Stimulated activated naive CD4-positive, alpha-beta T cell (primary cell): ENCODE measurements at places on chromosomes 1 and 21.

DNA sequence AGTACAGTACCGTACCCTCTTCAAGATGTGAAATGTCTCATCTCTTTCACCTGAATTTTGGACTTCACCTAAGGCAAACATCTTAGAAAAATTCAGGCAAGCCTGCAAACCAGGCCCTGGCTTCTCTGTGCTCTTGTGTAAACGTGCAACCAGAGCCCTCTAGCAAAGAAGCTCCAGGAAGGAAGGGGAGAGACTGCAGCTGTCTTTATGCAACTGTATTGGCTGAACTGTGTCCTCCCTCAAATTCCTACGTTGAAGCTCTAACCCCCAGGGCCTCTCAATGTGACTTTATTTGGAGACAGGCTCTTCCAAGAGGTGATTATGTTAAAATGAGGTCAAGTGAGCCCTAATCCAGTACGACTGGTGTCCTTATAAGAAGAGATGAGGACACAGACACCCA lies 60.3 kb downstream of the SLC45A1 start:
- DNase-seq = no peak

DNA sequence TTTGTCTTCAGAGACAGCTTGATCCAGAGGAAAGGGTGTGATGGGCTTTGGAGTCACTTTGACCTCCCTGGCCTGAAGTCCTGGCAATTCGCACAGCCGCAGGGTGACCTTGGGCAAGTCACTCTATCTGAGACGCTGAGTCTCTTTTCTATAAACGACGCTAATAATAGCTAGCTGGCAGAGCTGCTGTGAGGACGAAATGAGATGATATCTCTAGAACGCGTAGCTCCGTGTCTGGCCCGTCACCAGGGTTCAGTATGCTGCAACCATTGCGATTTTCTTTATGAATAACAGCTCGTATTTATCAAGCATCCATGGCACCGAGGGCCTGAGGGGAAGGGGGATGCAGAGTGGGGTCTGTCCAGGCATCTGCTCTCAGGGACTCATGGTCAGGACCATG lies 58.7 kb downstream of the IGSF21 start:
- DNase-seq = no peak

GRCh38 chr1:236407059-236407458 lies 13.0 kb downstream of the EDARADD start:
- DNase-seq = no peak

GRCh38 chr1:203199816-203200571 lies 13.5 kb upstream of the CHI3L1 start:
- no peak for DNase-seq

DNA sequence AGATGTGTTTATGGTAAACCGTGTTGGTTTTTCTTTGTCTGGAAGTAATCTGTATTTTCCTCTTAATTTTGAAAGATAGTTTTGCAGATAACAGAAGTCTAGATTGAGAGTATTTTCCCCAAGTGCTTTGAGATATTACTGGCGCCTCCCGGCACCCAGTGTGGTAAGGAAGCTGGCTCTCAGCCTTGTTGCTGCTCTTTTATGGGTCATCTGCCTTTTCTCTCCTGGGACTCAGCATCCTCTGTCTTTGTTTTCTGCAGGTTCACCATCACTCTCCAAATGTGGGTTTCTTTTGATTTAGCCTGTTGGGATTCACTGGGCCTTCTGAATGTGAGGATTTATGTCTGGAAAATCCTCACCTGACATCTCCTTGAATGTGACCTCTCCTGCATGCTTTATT lies 37.4 kb downstream of the POFUT2 start:
- DNase-seq = no peak

DNA sequence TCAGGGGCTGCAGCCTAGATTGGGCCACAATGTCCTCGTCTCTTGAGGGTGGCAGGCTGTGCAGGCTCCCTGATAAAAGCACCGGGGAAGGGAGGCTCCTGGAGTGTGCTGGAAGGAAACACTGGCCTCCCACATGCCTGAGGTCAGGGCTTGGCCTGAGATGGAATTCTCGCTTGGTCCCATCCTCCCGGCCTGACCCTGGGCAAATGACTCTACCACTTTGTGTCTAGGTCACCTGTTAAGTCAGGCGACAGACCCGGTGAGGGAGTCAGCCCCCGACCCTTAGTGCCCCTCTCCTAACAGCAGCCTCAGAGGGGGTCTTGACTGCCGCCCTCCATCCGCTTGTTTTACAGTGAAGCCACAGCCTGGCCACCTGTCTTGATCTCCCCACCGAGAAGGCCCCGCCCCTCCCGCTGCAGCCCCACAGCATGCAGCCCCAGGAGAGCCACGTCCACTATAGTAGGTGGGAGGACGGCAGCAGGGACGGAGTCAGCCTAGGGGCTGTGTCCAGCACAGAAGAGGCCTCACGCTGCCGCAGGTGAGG lies 2.5 kb downstream of the SMIM1 start:
- DNase-seq = no peak

DNA sequence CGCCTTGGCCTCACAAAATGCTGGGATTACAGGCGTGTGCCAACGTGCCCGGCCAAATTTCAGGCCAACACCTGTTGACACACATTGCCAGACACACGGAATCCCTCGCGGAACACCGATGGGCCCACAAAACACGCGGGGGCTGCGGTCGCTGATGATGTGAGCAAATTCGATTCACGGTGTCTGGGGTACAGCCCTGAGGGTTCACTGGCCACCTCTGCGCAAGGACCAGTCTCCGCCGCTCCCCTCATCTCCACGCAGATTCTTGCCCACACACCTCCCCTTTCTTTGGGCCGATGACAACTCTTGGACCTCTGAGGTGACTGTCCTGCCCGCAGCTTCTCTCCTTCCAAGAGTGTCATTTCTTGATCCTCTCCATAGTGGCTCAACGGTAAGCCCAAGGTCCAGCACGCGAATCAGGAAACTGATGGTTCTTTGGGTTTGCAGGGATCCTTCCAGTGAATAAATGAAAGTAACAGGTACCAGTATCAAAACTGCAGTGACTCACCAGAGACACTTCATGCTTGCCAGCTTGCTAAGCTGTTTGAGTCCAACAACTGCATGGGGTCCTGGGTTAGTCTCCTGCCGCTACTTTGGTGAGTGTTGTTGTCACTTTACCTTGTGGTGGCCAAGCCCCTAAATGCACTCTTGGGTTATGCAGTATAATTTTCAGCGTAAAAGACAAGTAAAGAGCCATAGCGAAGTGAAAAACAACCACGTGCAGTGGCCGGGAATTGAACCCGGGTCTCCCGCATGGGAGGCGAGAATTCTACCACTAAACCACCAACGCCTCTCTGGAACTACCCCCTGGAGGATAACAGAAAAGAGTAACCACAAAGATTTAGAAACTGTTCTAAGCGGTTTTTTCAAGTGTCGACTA lies 11.0 kb upstream of the RNU1-3 start:
- peak; percentile 57 for DNase-seq

DNA sequence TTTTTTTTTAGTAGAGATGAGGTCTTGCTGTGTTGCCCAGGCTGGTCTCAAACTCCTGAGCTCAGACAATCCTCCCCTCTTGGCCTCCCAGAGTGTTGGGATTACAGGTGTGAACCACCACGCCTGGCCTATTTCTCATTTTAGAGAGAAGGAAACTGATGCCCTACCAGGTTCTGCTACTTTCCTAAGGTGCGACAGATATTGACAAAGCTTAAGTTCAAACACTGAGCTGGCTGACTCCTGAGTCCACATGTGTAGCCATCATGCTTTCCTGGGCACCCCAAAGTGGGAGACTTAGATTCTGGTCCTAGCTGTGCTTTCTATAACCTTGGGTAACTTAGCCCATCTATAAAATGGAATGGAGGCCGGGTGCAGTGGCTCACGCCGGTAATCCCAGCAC lies 5.1 kb upstream of the TMEM222 start:
- DNase-seq = no peak

DNA sequence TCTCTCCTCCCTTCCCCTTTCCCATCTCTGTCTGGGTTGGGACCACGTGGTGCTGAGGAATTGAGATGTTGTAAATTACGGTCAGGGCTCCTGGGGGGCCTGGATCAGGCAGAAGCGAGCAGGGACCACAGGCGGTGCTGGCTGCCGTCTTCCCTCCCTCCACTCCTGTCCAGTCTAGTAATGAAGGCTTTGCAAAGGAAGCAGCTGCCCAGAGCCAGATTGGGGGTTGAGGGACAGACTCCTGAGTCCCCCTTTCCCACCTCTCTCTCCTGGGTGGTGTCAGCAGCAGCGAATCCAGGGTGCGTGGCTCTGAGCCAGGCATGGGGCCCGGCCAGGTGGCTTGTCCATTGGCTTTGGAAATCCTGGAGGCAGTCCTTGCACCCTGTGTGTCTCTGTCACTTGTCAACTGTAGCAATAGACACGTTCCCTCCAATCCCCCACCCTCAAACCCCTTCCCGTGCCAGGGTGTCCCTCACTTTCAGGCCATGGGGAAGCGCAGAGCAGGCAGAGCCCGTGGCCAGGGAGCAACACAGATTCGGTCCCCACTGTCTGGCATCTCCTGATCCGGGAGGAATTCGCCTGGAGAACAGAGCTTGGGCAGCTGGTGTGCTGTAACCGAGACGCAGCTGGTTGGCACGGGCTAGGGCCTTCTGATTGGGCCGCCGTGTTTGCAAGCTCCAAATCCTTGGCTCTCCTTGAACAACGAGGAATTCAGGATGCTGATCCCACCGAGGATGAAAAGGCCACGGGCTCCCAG lies 64.8 kb upstream of the WNT4 start:
- DNase-seq = no peak

DNA sequence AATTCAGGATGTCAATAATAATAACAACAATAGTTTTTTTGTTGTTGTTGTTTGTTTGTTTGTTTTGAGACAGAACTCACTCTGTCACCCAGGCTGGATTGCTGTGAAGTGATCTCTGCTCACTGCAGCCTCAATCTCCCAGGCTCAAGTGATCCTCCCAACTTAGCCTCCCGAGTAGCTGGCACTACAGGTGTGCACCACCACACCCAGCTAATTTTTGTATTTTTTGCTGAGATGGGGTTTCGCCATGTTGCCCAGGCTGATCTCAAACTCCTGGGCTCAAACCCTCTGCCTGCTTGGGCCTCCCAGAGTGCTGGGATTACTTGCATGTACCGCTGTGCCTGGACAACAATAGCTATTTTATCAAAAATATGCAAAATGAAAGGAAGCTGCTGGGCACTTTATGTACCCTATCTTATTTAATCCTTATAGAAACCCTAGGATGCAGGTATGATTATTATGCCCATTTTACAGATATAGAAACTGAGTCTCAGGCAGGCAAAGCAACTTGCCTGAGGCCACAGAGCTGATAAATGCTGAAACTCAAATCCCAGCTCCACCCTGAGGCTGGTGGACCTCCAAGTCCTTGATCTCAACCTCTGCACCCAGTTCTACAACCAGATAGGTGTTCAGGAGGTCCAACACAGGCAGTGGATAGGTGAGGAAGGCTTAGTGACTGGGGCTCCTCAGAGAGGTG lies 57.4 kb upstream of the CTPS1 start:
- DNase-seq = no peak

GRCh38 chr1:51908499-51908898 lies 30.0 kb upstream of the NRDC start:
- no peak for DNase-seq

- DNase-seq = no peak
Measured at GRCh38 chr1:78603206-78603605, 17.0 kb upstream of the IFI44L start.

- DNase-seq = no peak
Measured at GRCh38 chr1:233386336-233386735, 58.8 kb downstream of the MAP3K21 start.

- no peak for DNase-seq
Measured at GRCh38 chr1:165610866-165611265, 20.2 kb upstream of the MGST3 start.

- no peak for DNase-seq
Measured at GRCh38 chr1:240091614-240092300, at the start of gene FMN2. Gene FMN2, plus strand, starts transcription at chr1:240091883. Its CDS starts 227 bp downstream, at chr1:240092110.

- no peak for DNase-seq
Measured at GRCh38 chr1:210448297-210448892, 119.7 kb downstream of the HHAT start.

DNA sequence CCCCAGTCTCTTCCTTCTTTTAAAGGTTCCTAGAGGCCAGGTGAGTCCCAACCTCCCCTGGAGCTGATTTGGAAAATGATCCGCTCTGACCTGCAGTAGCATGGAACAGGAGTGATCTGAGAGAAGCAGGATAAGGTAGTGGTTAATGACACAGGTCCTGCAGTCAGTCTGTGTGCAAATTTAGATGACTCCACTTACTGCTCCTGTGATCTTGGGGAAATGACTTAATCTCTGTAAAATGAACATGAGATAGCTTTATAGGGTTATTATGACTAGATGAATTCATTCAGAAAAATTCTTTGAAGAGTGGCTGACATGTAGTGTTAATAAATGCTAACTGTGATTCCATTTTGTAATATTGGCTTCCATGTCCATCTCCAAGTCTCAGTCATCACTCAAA lies 374.9 kb upstream of the CAMK1G start:
- no peak for DNase-seq

GRCh38 chr1:51519865-51520699 lies 1.0 kb upstream of the EPS15 start:
- DNase-seq = no peak

- DNase-seq = peak; percentile 55
Measured at GRCh38 chr1:214280386-214281020, 456 bp upstream of the SMYD2 start.

DNA sequence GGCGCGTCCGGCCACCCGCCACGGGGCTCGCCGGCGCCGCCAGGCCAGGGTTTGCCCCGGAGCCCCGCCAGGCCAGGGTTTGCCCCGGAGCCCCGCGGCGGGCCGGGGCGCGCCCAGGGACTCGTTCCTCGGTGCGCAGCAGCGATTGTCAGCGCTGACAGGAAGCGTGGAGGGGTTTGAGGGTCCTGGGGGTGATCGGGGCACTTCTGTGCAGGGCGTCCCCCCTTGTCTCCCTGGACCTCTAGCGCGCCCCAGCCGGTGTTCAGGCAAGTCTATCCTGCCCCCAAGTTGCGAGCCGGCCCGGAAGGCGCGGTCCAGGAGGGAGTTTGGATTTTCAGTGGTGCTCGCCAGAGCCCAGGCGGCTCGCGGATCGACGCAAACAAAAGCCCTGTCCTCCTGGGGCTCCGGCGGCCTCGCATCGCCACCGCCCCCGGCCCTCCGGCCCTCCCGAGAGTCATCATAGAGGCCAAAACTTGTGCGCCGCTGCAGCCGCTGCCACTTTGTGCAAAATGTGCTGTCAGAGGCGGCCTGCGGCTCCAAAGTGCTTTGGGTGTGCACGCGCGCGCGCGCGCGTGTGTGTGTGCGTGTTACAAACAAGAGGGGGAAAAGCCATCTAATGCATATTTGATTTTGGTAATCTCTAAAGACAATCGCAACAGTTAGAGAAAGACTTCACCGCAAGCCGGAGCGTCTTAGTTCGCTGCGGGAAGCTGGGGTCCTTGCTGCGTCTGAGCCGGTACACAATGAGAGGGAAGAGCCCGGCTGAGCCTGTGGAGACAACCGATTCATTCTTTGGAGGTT lies 1.0 kb downstream of the ROR1 start:
- no peak for DNase-seq

DNA sequence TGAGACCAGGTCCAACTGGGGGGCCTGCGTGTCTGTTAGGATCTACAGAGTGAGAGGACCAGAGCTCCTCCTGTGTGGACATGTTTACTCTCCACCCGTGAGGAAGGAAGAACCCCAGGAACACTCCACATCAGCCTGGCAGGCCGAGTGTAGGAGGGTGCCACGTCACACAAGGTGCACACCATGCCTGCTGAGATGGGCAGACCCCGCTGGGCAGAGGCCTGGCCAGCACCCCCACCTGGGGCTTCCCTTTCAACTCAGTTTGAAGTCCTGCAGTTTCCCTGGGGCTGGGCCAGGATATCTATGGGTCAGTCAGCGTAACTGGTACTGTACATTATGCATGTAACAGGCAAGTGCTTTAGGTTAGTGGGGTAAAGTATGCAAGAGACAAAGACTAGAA lies 30.1 kb upstream of the PCBP3 start:
- no peak for DNase-seq
